ENCODE measurements at places on chromosomes 13 and 19.

GRCh38 chr19:42626181-42626580 lies 31.5 kb upstream of the CEACAM8 start:
- DNase-seq = no peak

DNA sequence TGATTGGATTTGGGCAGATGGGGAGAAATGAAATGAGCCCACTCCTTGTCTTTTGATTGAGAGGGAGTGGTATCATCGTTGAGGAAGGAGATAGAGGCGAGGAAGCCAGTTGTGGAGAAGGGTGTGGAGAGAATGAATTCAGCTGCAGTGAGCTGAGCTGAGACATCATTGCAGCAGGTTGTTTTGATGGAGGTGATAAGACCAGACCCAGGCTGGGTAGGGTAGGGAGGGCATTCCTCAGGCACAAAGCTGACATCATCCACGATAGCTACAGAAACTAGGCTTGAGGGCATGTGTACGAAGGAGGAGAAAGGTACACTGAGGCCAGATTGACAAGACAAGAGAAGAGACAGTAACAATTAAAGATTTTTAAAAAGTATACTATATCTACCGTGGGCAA lies 1500.9 kb upstream of the SLC10A2 start:
- DNase-seq = no peak

GRCh38 chr13:104571161-104571892 lies 1505.1 kb upstream of the SLC10A2 start:
- DNase-seq = peak; percentile 18

DNA sequence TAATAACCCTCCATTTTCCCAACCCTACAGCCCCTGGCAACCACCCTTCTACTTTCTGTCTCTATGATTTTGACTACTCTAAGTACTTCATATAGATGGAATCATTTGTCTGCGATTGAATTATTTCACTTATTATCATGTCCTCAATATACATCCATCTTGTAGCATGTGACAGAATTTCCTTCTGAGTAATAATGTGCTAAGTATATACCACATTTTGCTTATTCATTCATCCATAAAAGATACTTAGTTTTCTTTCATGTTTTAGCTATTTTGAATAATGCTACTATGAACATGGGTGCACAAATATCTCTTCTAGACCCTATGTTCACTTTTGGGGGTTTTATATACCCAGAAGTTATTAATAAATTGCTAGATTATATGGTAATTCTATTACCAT lies 17.4 kb upstream of the NDFIP2 start:
- no peak for DNase-seq

GRCh38 chr13:43444081-43444480 lies 342.7 kb downstream of the ENOX1 start:
- no peak for DNase-seq

- no peak for DNase-seq
These were observed 21.0 kb downstream of the SERP2 start for GRCh38 chr13:44394658-44395057.

- DNase-seq = no peak
These were observed 38.9 kb upstream of the AMER2 start for GRCh38 chr13:25210842-25211569.

DNA sequence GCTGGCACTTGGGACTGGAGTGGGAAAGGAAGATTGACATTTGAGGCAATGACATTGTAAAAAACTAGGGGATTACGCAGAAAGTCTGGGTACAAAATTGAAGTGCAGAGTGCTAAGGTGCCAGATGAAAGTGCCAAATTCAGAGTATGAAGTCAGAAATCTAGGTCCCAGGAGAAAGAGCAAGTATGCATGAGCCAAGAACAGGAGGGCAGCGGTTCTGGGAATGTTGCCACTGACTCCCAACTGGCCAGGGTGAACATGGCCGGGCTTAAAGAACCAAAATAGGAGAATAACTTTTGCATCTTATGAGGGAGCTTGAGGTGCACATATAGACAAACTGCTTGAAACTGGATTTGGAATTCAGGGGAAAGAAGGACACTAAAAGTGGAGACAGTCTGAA lies 495.8 kb upstream of the KLF12 start:
- no peak for DNase-seq

GRCh38 chr19:43409415-43409814 lies 5.3 kb upstream of the TEX101 start:
- DNase-seq = no peak

GRCh38 chr19:45677351-45678230 lies 9.6 kb downstream of the GIPR start:
- DNase-seq = peak; percentile 98

DNA sequence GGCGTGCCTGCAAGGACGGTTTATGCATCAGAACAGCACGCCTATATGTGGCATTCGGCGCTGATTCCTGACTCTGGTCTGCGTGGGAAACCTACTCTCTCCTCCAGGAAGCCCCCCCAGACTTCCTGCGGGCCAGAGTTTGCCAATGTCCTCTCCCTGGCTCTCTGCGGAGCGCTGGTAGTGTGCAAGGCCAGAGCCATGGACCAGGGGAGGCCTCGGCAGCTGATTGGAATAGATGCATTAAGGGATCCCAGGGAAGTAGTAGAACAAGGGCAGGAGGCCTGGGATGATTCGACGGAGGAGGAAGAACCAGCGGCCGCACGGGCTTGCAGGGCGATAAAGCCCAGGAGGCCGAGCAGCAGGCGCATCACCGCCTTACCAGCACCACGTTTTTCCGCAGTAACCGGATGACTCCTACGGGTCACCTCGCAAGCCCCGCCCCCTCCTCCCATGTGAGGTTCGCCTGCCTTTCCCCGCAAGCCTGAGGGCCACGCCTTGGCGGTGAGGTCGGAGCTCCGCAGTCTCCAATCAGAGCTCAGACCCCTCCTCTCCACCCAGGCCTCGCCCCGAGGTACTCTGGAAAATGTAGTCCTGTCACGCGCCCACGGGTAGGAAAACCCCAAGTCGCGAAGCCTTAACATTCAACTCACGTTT lies 5.0 kb downstream of the CLEC11A start:
- DNase-seq = peak; percentile 97

- no peak for DNase-seq
These were observed 77.1 kb downstream of the SACS start for GRCh38 chr13:23356368-23356767.

- no peak for DNase-seq
These were observed 34.5 kb upstream of the MRI1 start for GRCh38 chr19:13729859-13730258.

- no peak for DNase-seq
These were observed 1068.1 kb upstream of the PCDH20 start for GRCh38 chr13:62483774-62484173.

GRCh38 chr19:57269515-57270250 lies 10.6 kb upstream of the ZNF460 start:
- DNase-seq = no peak

DNA sequence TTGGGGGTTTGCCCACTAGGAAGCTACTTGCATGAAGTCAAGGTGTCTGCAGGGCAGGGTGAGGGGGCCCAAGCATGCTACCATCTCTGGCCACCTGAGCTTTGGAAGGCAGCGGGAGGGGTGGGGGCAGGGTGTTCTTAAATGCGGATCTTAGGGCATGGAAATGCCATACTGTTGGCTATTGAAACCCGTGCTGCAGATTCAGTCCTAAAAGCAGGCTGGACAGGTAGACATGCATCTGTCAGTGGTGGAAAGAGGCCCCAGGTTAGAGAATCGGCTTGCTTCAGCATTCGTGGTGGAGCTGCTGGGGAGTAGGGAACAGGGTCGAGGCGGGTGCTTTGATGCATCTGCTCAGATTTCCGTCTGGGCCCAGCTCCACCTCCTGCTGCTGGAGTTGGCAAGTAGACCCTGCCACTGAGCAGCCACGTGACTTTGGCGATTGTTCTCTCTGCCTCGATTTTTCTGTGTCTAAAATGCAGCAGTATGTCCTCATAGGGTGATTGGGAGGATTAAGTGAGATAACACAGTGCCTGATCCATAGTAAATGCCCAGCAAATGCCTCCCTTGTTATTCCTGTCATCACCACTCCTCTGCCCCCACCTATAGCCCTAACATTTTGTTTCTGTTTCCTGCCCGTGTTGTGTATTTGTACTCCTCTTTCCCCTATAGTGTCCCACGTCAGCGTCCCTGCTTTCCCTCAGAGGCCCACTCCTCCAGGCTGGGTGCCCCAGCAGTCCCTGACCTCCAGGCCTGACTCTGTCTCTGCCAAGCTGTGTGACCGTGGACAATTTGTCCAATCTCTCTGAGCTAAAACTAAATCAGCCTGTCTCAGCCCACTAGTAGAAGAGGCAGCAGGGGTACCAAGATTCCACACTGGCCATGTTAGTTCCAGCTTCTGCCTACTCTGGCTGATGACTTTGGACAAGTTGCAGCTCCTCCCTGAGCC lies 5.8 kb downstream of the PPP1R37 start:
- DNase-seq = no peak

DNA sequence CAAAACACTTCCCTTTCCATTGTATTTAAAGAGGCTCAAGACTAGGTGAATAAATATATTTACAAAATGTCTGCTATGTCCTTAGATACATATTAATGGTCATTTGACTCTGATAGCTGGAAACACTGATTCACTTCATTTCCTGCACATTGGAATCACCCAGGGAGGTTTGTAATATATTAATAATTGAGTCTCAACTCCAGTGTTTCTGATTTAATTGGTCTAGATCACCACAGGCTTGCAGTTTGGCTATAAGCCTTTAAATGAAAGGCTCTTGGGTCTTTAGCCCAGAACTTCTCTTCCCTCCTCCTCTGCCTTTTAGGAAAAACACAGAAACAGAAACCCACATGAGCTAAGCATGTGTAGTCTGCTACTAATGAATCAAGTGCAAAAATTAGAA lies 378.0 kb downstream of the TBC1D4 start:
- DNase-seq = no peak

GRCh38 chr13:105763851-105764250 lies 771.6 kb downstream of the EFNB2 start:
- DNase-seq = no peak

DNA sequence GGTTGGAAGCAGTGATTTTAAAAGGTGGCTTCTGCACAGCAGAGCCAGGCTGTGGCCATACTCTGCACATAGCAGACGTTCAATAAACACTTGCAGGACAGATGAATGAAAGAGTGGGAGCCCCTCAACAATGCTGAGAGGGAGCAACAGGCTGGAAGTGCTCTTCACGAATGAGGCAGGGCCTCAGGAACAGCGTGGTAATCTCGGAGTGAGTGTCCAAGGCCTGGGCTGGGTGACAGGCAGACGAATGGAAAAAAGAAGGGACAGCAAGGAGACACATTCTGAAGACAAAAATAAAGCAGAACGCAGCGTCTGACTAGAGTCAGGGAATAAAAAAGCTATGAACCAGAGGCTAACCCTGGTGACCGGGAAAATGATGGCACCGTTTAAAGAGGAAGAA lies 11.1 kb downstream of the GJA3 start:
- no peak for DNase-seq

- DNase-seq = peak; percentile 66
These were observed 1.3 kb upstream of the ZIC2 start for GRCh38 chr13:99980201-99980823.

- peak; percentile 21 for DNase-seq
These were observed 7.0 kb upstream of the MAP2K2 start for GRCh38 chr19:4130744-4131438.

DNA sequence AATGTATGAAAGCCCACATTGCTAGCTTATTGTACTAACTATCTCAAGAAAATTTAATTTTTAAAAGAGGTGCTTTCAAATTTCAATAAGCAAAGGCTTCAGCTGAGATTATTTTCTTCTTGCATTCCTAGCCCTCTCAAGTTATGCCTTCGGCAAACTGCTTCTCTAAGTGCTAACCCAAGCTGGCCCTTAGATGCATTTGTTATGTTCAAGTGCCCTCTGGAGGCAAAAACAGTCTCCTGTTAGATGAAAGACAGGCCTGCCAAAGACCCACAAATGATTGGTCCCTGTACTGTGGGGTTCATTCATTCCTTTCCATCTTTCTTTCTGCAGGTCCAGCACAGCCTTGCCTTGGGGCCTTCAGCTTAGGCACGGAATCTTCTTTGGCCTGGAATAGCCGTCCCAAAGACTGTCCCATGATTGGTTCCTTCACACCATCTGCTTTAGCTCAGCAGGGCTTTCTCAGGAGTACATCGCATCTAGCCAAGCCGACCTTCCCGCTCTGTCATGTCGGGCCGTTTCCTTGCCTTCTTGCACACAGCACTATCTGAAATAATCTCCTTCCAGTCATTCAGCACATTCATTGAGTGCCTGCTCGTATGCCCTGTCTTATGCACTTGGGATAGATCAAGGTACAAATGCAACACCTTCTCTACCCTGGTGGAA lies 26.4 kb upstream of the TPTE2 start:
- DNase-seq = peak; percentile 67

DNA sequence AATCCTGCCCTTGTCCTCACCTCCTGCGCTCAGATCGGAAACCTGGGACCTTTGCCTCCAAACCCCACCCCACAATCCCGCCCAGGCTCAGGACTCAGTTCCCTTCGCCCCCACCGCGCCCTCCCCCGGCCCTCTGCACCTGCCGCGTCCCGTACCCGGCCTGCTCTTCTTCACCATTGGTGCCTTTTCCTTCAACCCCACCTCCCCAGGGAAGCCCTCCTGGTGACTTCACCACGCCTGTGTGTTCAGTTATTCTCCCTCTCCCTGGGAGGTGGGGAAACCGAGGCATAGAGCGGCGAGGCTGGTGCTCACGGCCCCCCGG lies 19.3 kb upstream of the TCF3 start:
- no peak for DNase-seq

Data from ELF-1 (cell line).